Glutamatergic neuron (in vitro differentiated cells): ENCODE measurements at places on chromosomes 3 and 15. TPM values are rescaled to one million over a fixed set of nuclear protein-coding genes. Genes with fewer than 3 reads are reported as not detected.

GRCh38 chr3:122198966-122199365 lies 15.5 kb downstream of the CASR start:
- no peak for DNase-seq

Gene TAGLN3
- total RNA-seq = 819 TPM

DNA sequence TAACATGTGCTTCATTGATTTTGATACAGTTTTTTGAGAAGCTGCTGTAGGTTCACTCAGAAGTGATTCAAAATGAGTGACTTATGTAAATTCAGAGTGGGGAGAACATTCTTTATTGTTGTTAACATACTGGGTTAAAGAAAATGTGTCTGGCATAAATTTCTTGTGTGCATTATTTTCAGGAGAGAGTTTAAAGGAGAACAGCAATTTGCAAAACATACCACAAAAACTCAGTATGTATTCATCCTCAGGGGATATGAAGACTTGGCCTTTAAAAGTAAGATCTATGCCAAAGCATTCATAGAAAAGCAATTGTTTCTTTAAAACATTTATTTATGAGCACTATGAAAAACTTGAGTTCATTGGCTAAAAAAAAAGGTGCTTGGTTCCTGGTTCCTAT lies 1089.8 kb downstream of the ROBO2 start:
- DNase-seq = no peak

- no peak for DNase-seq
Measured at GRCh38 chr3:3851621-3852323, 52.5 kb downstream of the LRRN1 start.

DNA sequence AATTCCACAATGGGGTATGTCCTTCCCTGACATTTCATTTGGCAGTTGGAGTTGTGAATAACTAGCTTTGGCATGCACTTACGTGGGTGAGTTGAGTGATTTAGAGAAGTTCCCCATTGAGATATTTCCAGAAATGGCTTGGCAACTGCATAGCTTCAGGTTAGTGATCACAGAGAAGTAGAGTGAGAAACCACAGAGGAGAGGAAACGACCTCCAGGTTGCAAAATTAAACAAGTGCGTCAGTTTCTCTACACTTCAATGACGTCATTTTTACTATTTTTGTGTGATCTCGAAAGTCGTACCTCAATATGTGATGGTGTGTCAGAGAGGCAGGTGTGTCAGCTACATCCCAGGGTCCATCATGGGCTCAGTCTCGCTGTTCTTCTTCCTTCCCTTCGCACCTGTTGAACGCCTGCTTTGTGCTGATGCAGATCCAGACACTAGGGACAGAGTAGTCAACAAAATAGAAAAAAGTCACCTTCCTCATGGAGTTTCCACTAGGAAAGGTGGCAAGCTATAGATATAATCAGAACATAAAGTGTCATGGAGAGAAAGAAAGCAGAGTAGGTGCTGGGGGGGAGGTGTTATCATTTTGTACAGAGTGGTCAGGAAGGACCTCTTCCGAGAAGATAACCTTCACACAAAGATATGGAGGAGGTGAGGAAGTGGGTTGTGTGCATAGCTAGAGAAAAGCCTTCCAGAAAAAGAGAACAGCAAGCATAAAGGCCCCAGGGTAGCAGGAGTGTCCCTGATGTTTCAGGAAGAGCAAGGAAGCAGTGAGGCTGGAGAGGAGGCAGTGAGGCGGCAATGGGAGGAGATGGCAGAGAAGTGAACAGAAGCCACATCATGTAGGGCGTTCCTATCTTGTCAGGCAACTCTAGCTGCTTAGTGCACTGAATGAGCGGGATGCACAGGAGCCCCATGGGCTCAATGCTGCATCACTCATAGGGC lies 75.6 kb downstream of the MCTP2 start:
- no peak for DNase-seq

DNA sequence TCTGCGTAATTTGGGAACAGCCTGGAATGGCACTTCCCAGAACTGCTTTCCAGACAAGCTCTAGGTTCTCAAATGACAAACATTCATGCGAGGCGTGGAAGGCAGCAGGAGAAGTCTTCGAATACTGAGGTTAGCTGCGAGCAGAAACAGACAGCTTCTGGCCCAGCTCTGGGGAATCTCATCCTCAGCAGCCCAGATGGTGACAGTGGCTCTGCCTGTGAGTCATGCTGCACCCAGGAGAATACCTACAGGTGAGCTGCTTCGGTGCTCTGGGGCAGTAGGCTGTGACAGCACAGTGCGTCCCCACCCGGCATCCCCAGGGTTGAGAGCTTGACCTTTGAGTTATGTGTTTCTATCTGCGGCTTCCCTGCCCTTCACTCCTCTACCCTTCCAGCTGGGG lies 258.6 kb downstream of the KLF13 start:
- DNase-seq = no peak

Gene USP3
- 50.9 TPM for total RNA-seq

DNA sequence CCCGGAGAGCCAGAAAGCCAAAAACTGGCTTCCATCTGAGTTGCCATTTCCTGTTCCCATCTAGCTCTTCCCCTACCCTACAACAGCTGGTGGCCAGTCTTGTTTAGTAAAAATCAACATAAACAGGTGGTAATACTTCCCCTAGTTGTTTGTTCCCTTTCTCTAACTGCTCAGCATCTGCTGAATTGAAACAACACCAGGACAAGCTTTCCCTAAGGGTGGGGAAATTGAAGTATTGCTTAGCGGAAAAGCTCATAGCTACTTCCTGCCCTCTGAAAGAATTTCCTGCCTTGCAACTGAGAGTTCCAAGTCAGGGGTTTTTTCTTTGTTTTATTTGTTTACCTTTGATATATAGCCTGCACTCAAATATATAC lies 66.8 kb downstream of the HMG20A start:
- no peak for DNase-seq

DNA sequence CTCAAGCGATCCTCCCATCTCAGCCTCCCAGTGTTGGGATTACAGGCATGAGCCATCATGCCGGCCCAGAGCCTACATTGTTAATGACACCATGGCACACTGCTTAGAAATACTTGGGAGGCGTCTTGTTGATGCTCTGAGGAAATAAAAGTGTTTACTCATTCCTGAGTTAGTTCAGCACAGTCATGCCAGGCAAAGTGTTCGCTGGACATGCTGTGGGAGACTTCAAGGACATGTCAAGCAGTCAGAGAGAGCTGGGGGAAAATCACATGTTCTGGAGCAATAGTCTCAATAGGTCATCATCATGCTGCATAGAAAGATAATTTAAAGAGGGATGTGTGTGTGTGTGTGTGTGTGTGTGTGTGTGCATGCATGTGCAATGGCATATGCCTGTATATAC lies 37.5 kb downstream of the TTC23 start:
- no peak for DNase-seq

GRCh38 chr3:59121346-59122144 lies 71.7 kb upstream of the CFAP20DC start:
- DNase-seq = no peak

DNA sequence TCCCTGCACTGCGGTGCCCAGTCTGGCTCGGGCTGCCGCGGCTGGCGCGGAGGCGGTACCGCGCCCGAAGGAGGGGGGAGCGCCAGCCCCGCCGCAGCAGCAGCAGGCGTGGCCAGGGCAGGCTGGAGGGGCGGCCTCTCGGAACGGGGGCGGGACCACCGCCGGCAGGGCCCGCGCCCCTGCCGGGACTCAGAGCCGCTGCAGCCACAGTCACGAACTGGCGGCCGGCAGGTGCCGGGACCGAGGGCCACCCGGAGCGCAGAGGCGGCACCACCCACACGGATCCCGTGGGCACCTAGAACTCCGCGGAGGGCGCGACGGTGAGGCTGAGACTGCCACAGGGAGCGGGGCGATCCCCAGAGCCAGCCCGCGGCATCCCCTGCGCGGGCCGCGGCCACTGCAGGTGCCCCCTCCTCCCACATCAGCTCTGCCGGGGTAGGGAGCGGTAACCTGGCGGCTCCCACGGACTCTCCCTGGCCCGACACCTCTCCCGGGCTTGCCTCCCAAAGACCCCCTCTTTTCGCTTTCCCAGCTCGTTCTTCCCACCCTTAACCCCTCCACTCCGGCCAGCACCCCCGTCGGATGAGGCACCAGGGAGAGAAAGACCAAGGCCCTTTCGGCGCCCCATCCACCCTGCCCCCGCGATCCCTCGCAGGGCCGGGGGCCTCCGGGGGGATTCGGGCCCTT lies at the start of gene VWA5B2:
VWA5B2 (plus strand) TSS at position 192 of the 687 bp plus-strand sequence. CDS start 944 bp downstream, outside the sequence.
- peak; percentile 85 for DNase-seq

DNA sequence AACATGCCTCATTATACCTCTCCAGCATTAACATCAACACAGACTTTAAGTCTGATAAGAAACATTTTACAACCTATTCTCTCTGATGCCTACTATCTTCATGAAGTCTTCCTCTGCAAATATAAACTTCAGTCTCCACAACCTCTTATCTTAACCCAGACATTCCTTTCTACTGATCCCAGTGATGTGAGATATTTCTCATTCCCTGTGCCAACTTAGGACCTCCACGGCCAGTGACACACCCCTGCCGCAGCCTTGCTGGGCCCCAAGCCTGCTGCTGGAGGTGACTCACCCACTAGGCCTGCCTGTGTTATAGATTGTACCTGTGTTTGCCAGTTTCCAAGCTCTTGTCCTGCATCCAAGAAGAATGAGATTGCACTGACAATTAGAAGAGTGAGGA lies 734.5 kb upstream of the CADM2 start:
- DNase-seq = no peak

DNA sequence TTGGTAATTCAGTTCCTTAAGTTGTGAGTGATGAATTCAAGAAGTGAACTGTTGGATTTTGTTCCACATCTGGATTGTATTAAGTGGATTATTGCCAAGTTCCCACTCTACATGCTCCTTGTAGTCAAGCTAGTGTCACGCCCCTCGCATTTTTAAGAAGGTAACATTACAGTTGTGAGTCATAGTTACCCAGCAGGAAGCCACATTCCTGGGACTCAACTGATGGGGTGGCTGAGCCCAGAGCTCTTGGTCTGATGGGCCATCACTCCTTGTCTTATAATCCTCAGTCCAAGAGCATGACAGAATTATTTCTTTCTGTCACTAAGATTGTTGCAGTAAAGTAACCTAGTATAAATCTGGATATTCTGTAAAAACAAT lies 102.7 kb downstream of the PTPRG start:
- no peak for DNase-seq

DNA sequence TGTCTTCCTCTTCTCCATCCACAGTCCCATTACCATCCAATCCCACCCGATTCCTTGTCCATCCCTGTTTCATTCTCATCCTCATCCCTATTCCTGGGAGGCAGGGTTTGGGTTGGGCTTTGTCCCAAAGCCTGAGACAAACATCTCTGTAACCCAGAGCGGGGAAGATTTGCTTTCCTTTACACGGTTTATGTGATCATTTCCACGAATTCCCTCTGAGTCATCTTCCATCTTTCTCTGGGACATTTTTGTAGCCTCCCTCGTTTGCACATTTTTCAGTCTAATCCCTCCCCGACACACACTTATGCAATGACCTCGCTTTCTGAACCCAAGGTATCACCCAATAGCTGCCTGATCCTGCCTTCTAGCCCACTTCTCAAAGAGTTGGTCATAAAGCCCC lies 22.8 kb downstream of the DUOX2 start:
- DNase-seq = no peak

Gene IL12A
- not detected for total RNA-seq

GRCh38 chr3:3087279-3087678 lies 22.9 kb downstream of the IL5RA start:
- DNase-seq = no peak

- peak; percentile 31 for DNase-seq
Measured at GRCh38 chr3:23710555-23710954, 95.2 kb upstream of the UBE2E1 start.

DNA sequence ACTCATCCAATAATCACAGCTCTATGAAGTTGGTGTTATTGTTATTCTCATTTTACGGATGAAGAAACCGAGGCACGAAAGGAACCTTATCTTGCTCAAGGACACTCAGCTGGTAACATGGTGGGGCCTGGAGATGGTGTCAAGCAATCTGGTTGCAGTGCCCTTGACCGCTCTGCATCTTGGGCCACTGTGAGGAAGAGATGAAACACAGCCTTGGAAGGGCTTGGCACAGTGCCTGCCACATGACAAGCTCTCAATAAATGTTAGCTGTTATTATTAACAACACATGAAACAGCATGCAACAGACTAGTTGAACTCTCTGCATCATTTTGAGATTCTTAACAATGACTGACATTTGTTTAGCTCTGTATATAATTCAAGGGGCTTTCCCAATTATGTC lies 10.1 kb upstream of the ITGA11 start:
- DNase-seq = no peak
